Activated T-cell treated with anti-CD3 and anti-CD28 coated beads, Interleukin-2, amount 50 U/mL, for 4 hours (primary cell): ENCODE measurements at places on chromosomes 6 and 20. TPM values are rescaled to one million over a fixed set of nuclear protein-coding genes. Genes with fewer than 3 reads are reported as not detected.

DNA sequence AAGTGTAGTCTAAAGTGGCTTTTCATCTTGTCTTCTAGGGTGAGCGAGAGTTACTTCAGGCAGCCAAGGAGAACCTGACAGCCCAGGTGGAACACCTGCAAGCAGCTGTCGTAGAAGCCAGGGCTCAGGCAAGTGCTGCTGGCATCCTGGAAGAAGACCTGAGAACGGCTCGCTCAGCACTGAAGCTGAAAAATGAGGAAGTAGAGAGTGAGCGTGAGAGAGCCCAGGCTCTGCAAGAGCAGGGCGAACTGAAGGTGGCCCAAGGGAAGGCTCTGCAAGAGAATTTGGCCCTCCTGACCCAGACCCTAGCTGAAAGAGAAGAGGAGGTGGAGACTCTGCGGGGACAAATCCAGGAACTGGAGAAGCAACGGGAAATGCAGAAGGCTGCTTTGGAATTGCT, 27.1 kb downstream of the C20orf173 start:
- no peak for DNase-seq

DNA sequence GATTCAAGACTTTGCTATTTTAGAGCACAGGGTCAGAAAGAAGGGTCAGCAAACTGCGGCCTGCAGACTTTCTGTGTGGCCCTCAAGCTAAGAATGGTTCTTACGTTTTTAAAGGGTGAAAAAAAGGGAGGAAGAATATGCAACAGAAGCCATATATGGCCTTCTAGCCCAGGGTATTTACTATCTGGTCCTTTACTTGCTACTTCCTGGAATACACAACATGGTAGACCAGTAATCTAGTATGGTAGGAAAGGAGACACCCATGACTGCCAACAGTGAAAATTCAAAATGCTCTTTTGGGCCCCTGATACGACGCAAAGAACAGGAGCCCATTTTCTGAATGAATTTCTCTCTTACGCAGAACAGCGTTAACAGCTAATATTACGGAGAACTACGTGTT, 60.4 kb upstream of the EMILIN3 start:
- DNase-seq: no peak

GRCh38 chr6:44918671-44919296, 409.3 kb upstream of the RUNX2 start:
- DNase-seq: no peak

- no peak for DNase-seq
These were observed 171.3 kb downstream of the TPBG start for GRCh38 chr6:82534876-82535275.

DNA sequence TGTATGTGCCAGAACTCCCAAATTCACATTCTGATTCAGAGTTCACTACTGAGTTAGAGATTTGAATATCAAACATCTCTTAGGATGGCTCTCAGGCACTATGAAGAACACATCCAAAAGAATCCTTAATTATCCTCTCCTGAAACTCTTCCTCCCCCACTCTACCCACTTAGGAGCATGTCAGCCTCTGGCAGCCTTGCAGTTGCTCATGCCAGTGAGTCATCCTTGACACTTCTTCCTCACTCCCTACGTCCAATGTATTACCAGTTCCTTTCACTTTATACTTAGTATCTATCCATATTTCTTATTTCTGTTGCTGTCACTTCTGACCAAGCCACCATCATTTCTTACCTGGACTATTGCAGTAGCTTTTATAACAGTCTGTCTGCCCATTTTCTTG, 192.0 kb upstream of the IMPG1 start:
- DNase-seq: no peak

DNA sequence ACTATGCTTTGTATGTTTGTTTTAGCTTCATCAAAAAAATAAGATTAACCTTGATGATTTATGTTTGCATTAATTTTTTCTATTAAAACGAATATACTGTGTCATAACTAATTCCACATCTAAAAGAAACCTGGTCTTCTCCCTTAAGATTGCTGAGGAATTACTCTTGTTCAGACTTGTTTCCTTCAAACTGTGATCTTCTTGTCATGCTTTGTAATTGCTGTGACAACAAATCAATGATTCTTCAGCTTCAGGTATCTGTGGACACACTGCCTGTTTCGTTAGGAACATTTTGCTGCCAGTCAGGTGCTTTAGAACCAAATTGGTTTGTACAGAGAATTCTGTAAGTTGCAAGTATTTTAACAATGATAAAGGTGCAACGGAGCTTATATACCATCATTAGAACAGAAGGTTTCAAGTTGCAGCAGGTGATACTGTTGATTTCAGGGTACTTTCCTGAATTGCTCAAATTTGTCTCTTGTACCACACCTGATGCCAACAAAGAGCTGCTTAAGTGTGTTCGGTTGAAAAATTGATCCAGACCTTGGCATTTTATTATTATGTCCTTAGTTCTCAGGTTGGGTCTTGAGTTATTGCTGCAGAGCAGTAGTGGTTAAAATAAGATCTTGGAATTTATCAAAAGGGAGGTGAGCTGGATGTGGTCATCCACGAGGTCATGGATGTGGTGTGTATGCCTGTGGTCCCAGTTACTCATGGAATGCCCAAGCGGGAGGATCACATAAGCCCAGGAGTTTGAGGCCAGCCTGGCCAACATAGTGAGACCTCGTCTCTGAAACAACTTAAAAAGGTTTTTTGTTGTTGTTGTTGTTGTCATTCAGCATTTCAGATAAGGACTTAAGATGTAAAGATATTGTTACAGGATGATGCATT, 19.5 kb downstream of the SYTL3 start:
- no peak for DNase-seq

GRCh38 chr20:58665606-58666005, 14.5 kb downstream of the STX16 start:
- no peak for DNase-seq

DNA sequence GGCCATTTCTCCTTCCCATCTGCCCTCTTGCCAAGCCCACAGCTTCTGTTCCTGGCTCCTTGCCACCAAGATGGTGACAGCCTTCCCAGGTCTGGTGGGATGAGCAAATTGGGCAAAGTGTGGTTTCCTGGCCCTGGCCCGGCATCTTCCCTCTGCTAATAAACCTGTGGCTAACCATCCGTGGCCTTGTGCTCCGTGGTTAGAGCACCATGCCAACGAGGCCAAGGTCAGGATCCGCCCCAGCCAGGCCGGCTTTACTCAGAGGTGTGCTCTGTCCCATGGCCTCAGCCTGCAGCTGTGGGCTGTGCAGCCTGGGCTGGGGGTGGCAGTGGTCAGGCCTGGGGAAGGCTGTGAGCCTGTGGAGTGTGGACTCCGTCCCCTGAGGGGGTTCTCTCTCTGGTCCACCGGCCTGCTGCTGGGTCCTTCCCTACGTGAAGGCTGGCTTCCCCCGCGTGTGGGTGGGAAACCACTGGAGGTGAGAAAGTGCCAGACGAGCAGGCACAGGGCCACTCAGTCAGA, 117.4 kb downstream of the VEGFA start:
- no peak for DNase-seq

DNA sequence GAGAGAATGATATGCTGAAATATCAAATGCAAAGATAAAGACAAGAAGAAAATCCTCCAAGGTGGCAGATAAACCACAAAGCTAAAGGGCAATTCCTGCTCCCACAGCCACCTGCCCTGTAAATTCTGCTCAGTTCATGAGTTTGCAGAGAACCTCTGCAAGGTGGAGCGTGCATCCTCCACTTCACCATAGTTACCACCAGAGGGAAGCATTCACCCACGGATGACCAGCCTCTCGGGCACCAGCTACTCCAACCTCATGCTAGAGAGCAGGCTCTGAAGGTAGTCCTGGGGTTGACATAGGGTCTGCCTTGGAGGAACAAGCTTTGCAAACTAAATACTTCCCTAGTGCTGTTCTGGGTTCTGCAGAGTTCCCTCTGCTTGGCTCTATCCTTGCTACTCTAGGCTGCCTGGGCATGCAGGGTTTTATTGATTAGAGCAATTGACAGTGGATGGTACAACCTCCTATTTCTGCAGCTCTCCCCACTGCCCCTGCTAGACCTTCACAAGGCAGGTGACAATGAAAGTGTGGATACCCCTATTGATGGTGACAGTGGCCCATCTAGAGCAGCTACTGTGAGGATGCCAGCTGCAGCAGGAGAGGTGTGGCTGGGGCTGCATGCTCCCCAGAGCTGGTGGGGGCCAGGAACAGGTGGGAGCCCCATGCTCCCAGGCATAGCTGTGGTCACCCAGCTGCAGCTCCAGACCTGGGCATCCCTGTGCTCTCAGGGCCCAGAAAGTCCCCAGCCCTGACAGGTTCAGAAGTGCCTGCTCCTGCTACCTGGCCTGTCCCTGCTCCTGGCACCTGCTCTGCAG, 51.1 kb downstream of the GGTLC1 start:
- peak; percentile 60 for DNase-seq

- DNase-seq: no peak
These were observed 62.2 kb downstream of the FILIP1 start for GRCh38 chr6:75431379-75431778.

DNA sequence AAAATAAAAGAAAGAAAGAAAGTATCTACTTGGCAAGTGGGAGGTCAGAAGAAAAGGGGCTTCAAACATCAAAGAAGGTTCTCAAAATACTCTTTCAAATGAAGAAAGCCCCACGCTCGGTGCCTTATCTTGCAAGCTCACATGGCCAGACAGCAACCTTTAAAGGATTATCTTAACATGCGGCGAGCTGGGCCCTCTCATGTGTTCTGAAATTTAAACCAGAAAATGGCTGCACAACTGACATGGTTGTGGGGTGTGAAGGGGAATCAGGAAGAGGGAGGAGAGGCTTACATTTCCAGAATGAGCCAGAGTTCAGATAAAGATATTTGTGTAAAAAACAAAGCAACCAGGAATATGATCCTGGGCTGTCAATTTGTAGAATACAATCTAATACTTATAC, 363.1 kb downstream of the PRKN start:
- DNase-seq: no peak

DNA sequence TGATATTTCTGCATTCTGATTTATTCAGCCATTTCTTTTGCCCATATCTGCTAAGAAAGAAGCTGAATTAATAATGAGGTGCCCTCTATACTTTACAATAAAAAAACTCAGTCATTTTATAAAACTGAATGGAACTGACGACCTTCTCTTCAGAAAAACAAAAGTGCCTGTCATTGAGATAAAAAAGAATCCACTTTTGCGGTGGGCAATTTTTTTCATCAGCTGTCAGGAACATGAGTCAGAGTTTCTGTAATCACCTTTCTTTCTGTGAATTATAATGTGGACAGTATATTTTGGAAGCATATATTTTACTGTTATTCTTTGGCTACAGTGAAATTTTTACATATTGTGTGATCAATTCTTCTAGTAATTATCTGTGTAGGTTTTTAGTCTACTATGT, 33.4 kb downstream of the IL20RA start:
- no peak for DNase-seq

GRCh38 chr6:108712946-108713345, 135.3 kb upstream of the ARMC2 start:
- DNase-seq: no peak

DNA sequence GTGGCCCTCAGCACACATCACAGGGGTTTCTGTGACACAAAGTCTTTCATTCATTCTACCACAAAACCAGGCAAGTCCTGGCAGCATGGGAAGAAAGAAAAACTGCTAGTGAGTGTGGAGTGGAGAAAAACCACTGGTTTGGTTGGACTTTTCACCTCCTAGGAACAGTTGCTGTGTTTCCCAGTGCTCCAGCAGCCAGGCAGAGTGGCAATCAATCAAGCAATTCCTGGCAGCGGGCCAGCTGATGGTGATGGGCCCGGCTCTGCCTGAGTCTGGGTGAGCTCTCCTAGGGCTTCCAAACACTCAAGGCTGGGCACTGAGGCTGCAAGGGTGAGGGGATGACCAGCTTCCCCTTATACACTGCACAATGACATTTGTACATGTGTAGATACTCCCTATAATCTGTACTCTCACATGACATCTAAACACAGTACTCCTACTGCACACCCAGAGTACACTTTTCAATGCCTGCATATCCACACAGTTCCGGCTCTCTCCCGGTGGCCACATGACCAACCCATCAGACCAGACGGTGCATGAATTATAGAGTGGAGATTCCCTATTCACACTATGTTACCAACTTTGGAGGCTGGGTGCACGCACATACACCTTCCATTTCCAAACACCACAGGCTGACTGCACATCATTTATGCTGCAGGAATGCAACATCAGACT, 156.6 kb downstream of the UNC5CL start:
- no peak for DNase-seq

GRCh38 chr6:129050086-129050485, 167.1 kb downstream of the LAMA2 start:
- DNase-seq: no peak

DNA sequence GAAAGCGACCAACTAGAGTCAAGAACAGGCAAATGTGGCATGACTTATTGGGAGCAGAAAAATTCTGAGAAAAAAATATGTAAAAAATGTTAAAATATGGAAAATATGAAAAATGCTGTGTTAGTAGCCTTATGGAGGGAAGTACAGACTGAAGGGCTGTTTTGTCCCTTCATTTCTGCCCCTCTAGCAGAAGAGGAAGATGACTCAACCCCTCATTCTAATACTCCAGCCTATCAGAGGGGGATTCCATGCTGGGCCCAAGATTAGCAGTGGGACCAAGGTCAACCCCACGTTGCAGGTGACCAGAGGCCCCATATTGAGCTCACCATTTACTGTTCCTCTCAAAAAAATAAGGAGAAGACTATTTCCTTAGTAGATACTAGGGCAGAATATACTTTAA, 8.4 kb downstream of the MUC21 start:
- no peak for DNase-seq

DNA sequence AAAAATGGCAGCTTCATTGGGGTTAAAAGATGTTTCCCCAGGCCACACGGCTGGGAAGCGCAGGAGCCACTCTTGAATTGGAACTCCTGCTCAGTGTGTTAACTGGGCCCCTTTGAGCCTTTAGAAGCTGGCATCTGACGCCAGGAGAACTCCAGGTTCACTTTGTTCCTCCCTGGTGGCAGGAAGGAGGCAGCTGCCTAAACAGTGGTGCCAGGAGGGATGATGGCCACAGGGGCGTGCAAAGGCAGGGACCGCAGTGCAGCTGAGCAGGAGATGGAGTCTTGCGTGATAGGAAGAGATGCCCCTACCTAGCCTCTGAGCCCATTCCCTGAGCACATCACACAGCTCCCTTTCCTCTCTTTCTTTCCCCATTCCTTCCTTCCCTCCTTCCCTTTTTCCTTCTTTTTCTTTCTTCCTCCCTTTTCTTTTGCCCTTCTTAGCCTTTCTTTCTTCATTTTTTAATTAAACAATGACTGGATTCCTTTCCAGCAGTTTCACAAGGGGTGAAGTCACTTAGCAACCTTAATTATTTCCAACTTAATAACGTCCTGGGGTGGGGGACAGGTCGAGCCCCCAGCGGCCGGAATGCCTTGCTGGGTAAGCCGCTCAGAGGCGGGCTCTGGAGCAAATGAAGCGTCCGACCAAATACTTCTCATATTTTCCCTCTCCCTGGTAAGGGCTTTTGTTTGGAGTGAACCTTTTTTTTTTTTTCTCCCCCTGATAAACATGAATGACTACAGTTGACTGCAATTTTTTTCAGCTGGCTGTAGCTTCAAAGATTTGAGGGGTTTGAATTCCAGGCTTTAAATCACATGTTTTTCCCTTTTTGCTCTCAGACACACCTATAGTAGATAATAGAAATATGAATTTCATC, 20.8 kb upstream of the BMP7 start:
- DNase-seq: no peak

The SRSF12 gene
- total RNA-seq: 1.3 TPM

The RBBP8NL gene
- not detected for total RNA-seq

The LHFPL5 gene
- not detected for total RNA-seq

The XKR7 gene
- total RNA-seq: not detected

The RIPOR2 gene
- 16.8 TPM for total RNA-seq

The KCNQ2 gene
- total RNA-seq: not detected

The LPIN3 gene
- 0.19 TPM for total RNA-seq

The RBM12 gene
- total RNA-seq: 137 TPM

The PDE7B gene
- 0.05 TPM for total RNA-seq

The PLCB4 gene
- 0.05 TPM for total RNA-seq

The FOXA2 gene
- total RNA-seq: not detected

The FAM217A gene
- total RNA-seq: not detected
